Activated T-helper 1 cell treated with anti-CD3 and anti-CD28 coated beads, Interleukin-12 subunit alpha, Interleukin-12 subunit beta, Interleukin-2, Interleukin-4 antibody, amounts not matched to agents 30 ng/mL and 10 ng/mL and 1 ng/mL, durations not matched to agents 14 hours and 24 hours and 36 hours (primary cell): ENCODE measurements at places on chromosomes 5 and 9. TPM values are rescaled to one million over a fixed set of nuclear protein-coding genes. Genes with fewer than 3 reads are reported as not detected.
A peak's percentile ranks its signal among the peaks of the same experiment; 100 is the strongest.

DNA sequence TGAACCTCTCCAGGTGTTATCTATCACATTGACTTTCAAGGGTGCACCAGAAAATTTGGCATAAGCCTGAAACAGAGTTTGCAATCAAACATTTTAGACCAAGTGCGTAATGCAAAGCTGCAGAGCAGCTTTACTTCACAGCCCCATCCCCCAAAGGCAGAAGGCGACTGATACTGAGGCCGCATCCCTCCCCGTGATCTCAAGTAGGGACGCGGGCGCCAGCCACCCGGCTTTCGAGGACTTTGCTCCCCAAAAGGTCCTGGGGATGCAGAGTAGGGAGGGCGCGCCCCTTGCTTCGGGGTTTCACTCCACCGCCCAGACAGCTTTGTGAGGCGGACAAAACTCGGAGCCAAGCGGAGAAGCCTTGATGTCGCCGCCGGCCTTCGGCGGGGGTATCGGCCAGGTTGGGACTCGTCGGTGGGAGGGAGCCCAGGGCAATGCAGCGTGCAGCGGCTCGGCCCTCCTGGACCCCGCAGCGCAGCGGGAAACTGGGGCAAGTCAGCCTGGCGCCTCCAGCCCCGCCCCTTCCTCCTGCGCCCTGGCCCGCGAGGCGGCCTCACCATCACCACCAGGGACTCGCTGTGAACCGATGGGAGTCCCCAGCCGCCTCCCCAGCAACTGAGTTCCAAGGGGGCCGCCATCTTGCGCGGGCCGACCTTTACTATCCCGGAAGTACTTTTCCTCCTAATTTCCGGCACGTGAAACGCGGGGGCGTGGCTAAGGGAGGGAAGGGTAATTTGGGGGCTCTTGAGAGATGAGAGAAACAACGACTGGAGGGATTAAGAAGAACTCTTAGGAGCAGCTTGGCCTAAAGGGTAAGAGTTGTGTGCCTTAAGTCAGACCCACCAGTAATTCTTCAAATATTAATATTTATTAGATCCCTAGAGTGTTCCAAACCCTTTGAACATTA lies at the start of gene MTX3:
Gene MTX3 (minus strand): TSS at position 665 of the 910 bp plus-strand sequence. CDS start 24 bp downstream, at position 641.
- peaks cover 54% of the 10 kb centered on the region for H3K4me1 ChIP-seq
- peaks cover 46% of the 10 kb centered on the region for H3K36me3 ChIP-seq
- H3K4me3 ChIP-seq, result peak within 1 kb of the TSS; percentile 93
- no peaks in the 10 kb centered on the region for H3K27me3 ChIP-seq
- H3K27ac ChIP-seq, result peak within 1 kb of the TSS; percentile 99
- DNase-seq, result peak; percentile 81

- no peak for DNase-seq
- H3K27me3 ChIP-seq, result no peaks in the 10 kb centered on the region
- H3K27ac ChIP-seq, result no peak overlapping the region
- no peaks in the 10 kb centered on the region for H3K4me1 ChIP-seq
- H3K4me3 ChIP-seq, result no peak overlapping the region
- no peaks in the 10 kb centered on the region for H3K36me3 ChIP-seq
These were observed 152.8 kb downstream of the TMEM167A start for GRCh38 chr5:82924226-82925060.

GRCh38 chr5:131281133-131281867 lies 17.4 kb downstream of the CDC42SE2 start:
- no peak for DNase-seq
- H3K4me3 ChIP-seq, result peak overlapping the region; percentile 86
- H3K27ac ChIP-seq, result peak overlapping the region; percentile 91
- H3K27me3 ChIP-seq, result peaks cover 5% of the 10 kb centered on the region
- H3K4me1 ChIP-seq, result peaks cover 78% of the 10 kb centered on the region
- peaks cover 19% of the 10 kb centered on the region for H3K36me3 ChIP-seq

GRCh38 chr5:173791878-173792277 lies 96.3 kb upstream of the CPEB4 start:
- no peak for DNase-seq
- no peaks in the 10 kb centered on the region for H3K27me3 ChIP-seq
- H3K27ac ChIP-seq, result no peak overlapping the region

PDZD2 gene
- not detected in 2 replicates for total RNA-seq

DNA sequence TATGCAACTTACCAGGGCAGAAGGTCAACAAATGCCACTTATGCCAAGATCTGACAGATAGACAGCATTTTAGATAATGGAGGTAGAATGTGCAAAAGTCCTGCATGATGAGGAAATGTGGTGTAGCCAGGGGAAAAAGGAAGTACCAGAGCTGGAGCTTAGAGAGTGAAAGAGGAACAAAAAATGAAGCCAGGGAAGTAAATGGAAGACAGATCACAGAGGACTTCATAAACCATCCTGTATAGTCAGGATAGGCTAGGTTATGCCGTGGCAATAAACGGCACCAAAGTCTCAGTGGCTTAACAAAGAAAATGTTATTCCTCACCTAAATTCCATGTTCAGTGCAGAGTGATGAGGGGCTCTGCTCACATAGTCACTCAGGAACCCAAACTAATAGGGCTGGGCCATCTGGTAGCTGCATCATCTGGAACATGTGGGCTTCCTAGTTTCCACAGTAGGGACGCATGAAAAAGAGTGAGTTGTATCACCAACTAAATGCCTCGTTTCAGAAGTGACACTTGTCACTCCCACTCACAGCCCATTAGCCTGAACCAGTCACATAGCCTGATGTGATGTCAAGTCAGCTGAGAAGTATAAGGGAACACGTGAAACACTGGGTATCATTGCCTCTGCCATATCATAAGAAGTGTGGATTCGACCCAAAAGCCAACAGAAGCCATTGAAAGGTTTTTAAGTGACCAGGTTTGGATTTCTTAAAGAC lies 70.3 kb downstream of the SH3RF2 start:
- H3K36me3 ChIP-seq, result no peaks in the 10 kb centered on the region
- no peak overlapping the region for H3K27ac ChIP-seq
- no peak for DNase-seq
- H3K4me3 ChIP-seq, result no peak overlapping the region

SLC36A3 gene
- total RNA-seq, result not detected in 2 replicates

DNA sequence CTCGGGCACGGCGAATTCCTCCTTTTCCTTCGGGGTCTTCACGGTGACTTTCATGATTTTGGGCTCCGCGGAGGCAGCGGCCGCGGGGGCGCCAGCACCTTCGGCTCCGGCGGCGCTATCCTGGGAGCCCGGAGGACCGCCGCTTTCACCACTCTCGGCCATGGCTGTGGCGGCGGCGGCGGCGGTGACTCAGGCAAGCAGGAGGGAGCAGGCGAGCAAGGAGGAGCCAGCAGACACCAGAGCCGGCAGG lies 315 bp downstream of the UBQLN1 start:
- peaks cover 19% of the 10 kb centered on the region for H3K36me3 ChIP-seq
- peak overlapping the region; percentile 87 for H3K4me3 ChIP-seq
- H3K27me3 ChIP-seq, result no peaks in the 10 kb centered on the region
- peak overlapping the region; percentile 96 for H3K27ac ChIP-seq

DNA sequence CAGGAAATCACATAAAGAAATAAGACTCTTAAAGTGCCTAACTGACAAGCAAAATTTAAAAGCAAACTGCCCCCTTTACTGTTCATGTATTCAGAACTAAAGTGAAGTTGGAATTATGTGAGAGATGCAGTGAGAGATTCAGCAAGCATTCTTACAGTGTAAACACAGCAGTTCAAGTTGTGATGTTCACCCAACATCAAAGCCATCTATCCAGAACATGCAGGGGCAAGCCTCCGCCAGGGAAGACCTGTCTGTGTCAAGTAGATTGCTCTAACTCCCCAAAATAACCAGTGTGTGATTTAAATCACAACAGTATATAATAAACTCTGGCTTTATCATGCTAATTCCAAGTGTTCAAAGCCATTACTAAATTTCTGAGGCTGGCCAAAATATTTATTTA lies 233.3 kb downstream of the BNC2 start:
- no peak for DNase-seq
- no peaks in the 10 kb centered on the region for H3K36me3 ChIP-seq
- no peak overlapping the region for H3K27ac ChIP-seq
- H3K4me3 ChIP-seq, result no peak overlapping the region
- H3K4me1 ChIP-seq, result no peaks in the 10 kb centered on the region
- H3K27me3 ChIP-seq, result no peaks in the 10 kb centered on the region

DNA sequence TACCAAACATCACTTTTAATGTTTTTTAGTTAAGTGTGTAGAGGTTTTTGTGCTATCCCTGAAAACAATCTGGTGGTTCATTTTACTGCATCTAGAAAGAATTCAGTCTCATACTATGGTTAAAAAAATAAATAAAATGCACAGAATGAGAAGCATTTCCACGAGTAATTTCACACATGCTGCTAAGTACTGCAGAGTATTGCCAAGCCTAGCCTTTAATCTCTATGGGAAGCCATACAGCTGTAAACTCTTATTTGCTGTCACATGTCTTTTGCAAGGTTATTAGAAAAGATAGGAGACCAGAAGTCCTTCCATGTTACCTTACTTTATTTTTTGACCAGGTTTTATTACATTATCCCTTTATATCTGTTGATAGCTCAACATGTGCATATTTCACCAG lies 37.6 kb upstream of the MAN2A1 start:
- H3K27ac ChIP-seq, result no peak overlapping the region
- no peak overlapping the region for H3K4me3 ChIP-seq
- H3K4me1 ChIP-seq, result peaks cover 17% of the 10 kb centered on the region
- DNase-seq, result no peak
- no peaks in the 10 kb centered on the region for H3K27me3 ChIP-seq

PRRC2B gene
- total RNA-seq, result 103 and 108 TPM in 2 replicates

DNA sequence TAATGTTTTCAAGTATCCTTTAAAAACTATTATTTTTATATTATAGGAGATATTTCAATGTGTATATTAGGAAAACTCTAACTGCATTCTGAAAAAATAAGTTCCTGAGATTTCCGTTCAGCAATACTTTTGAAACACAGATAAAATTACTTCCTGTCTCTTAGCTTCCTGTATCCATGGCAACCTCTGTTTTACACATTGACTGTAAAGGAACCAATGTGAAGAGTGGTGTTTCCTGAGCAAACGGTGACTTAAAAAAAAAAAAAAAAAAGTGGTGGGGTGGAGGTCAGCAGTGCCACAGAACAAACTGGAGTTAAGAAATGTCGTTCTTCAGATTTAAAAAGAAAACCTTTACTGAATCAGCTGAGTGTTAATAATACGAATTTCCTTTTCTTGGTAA lies at the start of gene LRRC70:
Gene LRRC70 (plus strand): TSS at position 280 of the 400 bp plus-strand sequence. CDS start 620 bp downstream, outside the sequence.
- H3K27me3 ChIP-seq, result no peaks in the 10 kb centered on the region
- peaks cover 31% of the 10 kb centered on the region for H3K4me1 ChIP-seq
- DNase-seq, result peak; percentile 21

DNA sequence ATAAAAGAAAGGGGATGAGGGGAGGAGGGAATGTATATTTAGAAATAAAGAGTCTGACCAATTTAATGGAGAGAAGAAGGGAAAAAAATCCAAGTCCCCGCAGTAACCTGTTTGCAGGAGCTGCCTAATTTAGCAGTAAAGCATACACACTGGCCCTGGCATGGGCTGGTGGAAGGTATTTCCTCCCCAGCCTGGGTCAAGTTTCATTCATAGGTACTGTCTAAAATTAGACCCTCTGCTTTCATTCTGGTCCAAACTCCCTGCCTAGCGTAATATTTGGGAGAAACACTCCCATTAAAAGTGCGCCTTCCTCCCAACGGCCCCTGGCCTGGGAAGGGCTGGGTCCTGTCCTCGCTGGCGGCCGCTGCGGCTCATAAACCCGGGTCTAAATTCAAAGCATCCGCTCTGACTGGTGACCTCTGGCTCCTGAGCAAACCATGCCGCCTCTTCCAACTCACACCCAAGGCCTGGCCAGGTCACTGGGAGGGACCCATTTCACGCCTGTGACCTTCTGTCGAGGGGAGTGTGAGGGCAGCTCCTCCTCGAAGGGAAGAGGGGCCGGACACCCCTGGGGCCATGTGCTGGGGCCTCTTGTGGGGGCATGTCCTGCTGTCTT lies 123.2 kb downstream of the FGF18 start:
- no peaks in the 10 kb centered on the region for H3K36me3 ChIP-seq
- H3K4me1 ChIP-seq, result no peaks in the 10 kb centered on the region
- H3K27me3 ChIP-seq, result peaks cover 6% of the 10 kb centered on the region
- H3K4me3 ChIP-seq, result no peak overlapping the region
- no peak overlapping the region for H3K27ac ChIP-seq

IFNA14 gene
- total RNA-seq, result not detected in 2 replicates

- no peak overlapping the region for H3K4me3 ChIP-seq
- no peak overlapping the region for H3K27ac ChIP-seq
- DNase-seq, result no peak
- H3K27me3 ChIP-seq, result no peaks in the 10 kb centered on the region
These were observed 204.9 kb downstream of the ZNF462 start for GRCh38 chr9:107067739-107068416.

- no peaks in the 10 kb centered on the region for H3K4me1 ChIP-seq
- no peak overlapping the region for H3K27ac ChIP-seq
- H3K36me3 ChIP-seq, result peaks cover 5% of the 10 kb centered on the region
- DNase-seq, result no peak
- H3K4me3 ChIP-seq, result no peak overlapping the region
These were observed 79.6 kb downstream of the TLE4 start for GRCh38 chr9:79651251-79651795.

GRCh38 chr9:131101207-131101964 lies 5.1 kb downstream of the AIF1L start:
- no peak overlapping the region for H3K4me3 ChIP-seq
- no peak for DNase-seq
- H3K4me1 ChIP-seq, result peaks cover 6% of the 10 kb centered on the region
- H3K36me3 ChIP-seq, result no peaks in the 10 kb centered on the region
- peaks cover 19% of the 10 kb centered on the region for H3K27me3 ChIP-seq

DNA sequence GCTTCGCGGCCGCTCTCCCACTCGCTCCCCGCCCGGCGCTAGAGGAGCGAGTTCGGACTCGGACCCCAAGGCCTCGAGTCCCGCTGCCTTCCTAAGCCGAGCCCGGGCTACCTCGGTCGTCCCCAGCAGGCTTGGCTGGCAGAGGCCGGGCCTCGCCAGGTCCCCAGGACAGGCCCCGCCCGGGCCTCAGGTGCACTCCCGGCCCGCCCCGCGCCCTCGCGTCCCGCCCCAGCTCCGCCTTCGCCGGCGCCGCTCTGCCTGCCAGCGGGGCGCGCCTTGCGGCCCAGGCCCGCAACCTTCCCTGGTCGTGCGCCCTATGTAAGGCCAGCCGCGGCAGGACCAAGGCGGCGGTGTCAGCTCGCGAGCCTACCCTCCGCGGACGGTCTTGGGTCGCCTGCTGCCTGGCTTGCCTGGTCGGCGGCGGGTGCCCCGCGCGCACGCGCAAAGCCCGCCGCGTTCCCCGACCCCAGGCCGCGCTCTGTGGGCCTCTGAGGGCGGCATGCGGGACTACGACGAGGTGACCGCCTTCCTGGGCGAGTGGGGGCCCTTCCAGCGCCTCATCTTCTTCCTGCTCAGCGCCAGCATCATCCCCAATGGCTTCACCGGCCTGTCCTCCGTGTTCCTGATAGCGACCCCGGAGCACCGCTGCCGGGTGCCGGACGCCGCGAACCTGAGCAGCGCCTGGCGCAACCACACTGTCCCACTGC lies at the start of gene SLC22A5:
Gene SLC22A5 (plus strand): TSS at position 237 of the 707 bp plus-strand sequence. CDS start 263 bp downstream, at position 500.
- peaks cover 33% of the 10 kb centered on the region for H3K4me1 ChIP-seq
- H3K27ac ChIP-seq, result peak within 1 kb of the TSS; percentile 70
- H3K36me3 ChIP-seq, result no peaks in the 10 kb centered on the region
- DNase-seq, result peak; percentile 66
- no peaks in the 10 kb centered on the region for H3K27me3 ChIP-seq
- peak within 1 kb of the TSS; percentile 81 for H3K4me3 ChIP-seq

DNA sequence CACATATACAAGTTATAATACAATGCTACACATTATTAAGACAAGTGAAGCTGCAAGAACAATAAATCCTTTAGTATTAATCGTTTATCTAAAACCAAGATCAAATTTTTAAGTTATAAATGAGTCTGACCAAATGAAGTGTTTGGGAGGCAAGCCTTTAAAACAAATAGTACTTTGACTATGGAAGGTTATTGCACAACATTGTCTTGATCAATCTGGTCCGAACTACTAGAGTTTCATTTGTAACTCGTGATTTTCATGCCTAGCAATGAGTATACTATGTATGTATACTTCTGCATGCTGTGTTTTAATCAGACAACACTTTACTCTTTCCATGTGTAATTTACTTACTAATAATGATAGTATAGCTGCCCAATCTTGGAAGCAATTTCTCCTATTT lies 87.2 kb upstream of the GOLGA1 start:
- DNase-seq, result no peak
- H3K4me3 ChIP-seq, result no peak overlapping the region
- H3K36me3 ChIP-seq, result peaks cover 17% of the 10 kb centered on the region
- H3K27ac ChIP-seq, result no peak overlapping the region
- H3K27me3 ChIP-seq, result no peaks in the 10 kb centered on the region
